Tongue (tissue), 3 donors: ENCODE measurements at places on chromosomes 6 and 20.

GRCh38 chr20:61271312-61272231, 19.5 kb downstream of the CDH4 start:
- peak; percentile 55 for DNase-seq

GRCh38 chr6:43609402-43609801, 19.7 kb downstream of the GTPBP2 start:
- no peak for DNase-seq

DNA sequence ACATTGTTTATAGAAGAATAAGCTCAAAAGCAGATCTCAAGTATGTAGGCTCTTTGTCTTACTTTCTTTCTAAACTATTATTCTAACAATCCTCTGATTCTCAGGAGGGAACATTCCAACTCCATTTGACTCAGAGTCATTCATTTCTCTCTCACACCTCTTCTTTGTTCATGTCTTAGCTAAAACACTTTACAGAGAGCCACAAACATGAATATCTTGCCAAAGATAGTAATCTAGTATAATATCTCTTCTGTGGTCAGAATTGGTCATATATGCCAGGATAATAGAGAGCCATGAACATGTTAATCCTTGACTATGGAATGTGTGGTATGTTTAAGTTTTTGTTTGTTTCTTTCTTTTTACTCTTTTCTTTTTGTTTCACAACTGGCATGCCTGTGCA, 456.0 kb upstream of the PTCHD4 start:
- no peak for DNase-seq

- no peak for DNase-seq
Measured at GRCh38 chr6:66638518-66638917, 931.5 kb upstream of the EYS start.

- no peak for DNase-seq
Measured at GRCh38 chr20:32357375-32357868, 709 bp upstream of the ASXL1 start.

- DNase-seq: no peak
Measured at GRCh38 chr6:31345026-31345730, 11.8 kb downstream of the HLA-B start.

DNA sequence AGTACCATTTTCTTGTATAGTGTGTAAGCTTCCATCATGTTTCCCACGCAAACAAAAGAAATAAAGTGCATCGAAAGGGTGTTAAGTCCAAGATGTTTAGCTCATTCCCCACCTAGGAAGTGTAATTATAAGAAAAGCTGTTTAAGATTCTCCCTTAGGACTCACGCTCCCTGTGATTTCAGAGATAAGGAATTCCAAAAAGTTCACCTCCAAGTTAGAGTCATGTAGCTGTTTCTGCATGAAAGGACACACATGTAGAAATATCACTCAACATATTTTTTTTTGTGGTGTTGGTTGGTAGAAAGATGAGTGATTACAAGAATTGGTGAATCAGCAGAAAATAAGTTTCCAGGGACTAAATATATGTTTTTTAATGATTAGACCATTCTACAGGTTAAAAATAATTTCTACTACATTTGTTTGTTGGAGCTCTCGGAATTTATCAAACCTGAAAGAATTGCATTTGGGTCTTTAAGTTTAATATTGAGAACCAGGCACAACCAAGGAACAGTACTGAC, 10.4 kb downstream of the OPN5 start:
- DNase-seq: no peak

DNA sequence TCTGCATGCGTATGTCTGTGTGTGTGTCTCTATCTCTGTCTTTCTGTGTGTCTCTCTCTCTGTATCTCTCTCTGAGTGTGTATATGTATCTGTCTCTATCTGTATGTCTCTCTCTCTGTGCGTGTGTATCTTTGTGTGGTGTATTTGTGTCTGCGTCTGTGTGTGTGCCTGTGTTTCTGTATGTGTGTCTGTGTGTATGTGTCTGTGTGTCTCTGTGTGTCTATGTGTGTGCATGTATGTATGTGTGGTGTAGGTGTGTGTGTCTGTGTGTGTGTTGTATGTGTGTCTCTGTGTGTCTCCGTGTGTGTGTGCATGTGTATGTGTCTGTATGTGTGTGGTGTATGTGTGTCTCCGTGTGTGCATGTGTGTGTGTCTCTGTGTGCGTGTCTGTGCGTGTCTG, 243.0 kb upstream of the FOXQ1 start:
- no peak for DNase-seq

DNA sequence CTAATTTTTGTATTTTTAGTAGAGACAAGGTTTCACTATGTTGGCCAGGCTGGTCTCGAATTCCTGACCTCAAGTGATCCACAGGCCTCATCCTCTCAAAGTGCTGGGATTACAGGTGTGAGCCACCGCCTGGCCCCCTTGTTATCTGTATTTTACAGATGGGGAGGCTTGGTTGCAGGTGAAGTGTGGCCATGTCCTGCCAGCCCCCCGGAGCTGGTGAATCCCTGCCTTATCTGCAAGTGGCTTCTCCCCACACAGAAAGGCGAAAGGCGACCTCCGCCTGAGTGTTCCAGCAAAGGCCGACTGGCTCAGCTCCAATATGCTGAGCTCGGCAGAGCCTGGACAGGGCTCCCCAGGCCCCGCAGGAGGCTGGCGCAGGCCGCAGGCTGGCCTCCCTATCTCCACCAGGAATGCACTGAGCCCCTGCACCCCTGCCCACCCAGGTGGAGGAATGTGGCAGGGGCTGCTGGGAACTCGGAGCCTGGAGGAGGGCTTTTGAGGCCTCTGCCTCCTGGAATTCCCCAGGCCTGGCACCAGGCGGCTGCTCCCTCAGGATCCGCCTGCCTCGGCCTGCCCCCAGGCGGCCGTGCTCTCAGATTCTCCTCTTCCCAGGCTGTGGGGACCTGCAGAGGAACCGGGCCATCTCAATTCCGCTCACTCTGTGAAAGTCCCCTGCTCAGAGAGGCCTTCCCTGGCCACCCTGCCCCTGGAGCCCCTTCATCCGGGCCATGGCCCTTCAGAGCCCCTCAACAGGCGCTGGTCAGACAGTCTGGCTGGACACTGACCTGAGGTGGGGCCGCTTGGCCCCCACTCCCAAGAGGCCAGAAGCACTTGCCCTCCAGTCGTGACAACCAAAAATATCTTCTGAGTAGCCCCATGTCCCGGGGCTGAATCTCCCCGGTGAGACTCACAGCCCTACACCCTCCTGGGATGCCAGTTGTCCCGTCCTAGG, 9.3 kb upstream of the LAMA5 start:
- DNase-seq: peak; percentile 68

- no peak for DNase-seq
Measured at GRCh38 chr6:12903246-12903645, 186.7 kb downstream of the PHACTR1 start.

GRCh38 chr20:36305602-36306551, at the start of gene DLGAP4:
Gene DLGAP4, plus strand, starts transcription at chr20:36306339. Its CDS starts 125,379 bp downstream, at chr20:36431718.
- DNase-seq: peak; percentile 17

- no peak for DNase-seq
Measured at GRCh38 chr6:12590901-12591300, 125.7 kb upstream of the PHACTR1 start.
